SIG-M5 (cell line): ENCODE measurements at places on chromosomes 11 and 22.

- DNase-seq, result no peak
Observed at GRCh38 chr11:107619926-107620325, 29.0 kb downstream of the ELMOD1 start.

GRCh38 chr11:45704635-45705034, 39.2 kb upstream of the CHST1 start:
- no peak for DNase-seq

GRCh38 chr22:42946546-42947198, 68.3 kb downstream of the PACSIN2 start:
- no peak for DNase-seq

GRCh38 chr11:475941-476340, 25.9 kb downstream of the PTDSS2 start:
- DNase-seq, result no peak

GRCh38 chr11:93952082-93952780, 68.9 kb upstream of the HEPHL1 start:
- no peak for DNase-seq

- no peak for DNase-seq
Observed at GRCh38 chr22:21917181-21917958, 35.3 kb downstream of the PPM1F start.

DNA sequence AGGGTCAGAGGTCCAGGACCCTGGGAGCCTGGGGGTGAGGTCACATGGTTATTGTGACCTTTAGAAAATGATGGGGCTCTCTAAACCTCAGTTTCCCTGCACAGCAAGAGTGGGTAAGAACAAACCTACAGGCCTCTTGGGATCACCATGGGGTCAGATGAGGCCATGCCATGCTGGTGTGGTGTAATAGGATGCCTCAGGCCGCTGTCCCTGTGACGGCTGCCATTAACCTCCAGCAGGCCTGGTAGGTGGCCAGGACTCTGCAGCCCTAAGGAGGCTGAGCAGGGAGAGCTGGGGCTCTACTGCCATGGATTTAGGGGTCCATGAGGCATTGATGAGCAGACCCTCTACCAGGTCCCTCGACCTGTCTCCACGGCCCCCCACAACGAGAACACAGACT, 265.5 kb downstream of the CTTN start:
- DNase-seq, result no peak

DNA sequence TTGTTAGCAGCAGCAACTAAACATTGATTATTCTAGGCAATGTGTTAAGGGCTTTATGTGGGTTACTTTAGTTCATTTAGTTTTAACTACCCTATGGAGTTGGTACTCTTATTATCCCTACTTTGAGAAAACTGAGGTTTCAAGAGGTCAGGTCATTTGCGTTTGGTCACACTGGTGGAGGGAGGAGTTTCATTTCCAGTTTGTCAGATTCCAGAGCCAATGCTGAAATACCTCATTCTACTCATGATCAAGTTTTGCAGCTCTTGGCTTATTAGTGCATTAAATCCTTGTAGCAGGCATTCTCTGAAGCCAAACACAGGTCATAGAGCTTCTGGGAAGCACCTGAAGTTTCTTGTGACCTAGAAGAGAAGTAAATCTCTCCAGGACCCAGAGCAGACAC, 24.1 kb upstream of the POGLUT3 start:
- no peak for DNase-seq

GRCh38 chr11:81345609-81346008, 1388.1 kb downstream of the FAM181B start:
- DNase-seq, result no peak

DNA sequence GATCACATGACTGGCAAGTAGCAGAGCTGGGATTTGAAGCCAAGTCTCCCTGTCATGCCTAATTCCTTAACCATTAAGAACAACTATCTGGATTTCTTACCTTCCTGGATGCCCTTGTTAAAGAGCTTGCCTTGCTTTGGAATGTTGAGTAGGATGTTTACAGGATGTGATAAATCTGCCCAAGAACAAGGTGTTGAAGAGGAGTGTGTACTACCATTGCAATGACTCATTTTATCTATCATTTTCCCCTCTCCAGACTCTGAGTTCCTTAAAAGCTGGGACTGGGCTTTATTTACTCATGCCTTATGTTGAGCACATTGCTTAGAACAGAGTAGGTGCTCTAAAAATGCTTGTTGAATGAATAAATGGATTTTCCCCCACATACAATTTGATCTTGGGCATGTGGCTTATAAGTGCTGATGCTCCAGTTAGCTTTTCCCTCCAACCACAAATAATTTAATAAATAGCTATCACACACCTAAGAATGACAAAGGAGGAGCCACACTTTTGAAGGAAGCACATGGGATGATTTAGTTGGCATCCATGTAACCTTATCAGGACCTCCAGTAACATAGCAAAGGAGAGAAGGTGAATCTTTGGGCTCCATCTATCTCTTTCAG, 268.6 kb upstream of the SESN3 start:
- no peak for DNase-seq

GRCh38 chr11:123594188-123594901, 60.1 kb downstream of the SCN3B start:
- DNase-seq, result no peak

GRCh38 chr22:38205261-38206128, 3.7 kb downstream of the MAFF start:
- DNase-seq, result no peak

- DNase-seq, result no peak
Observed at GRCh38 chr11:76269661-76270261, 63.5 kb upstream of the WNT11 start.

DNA sequence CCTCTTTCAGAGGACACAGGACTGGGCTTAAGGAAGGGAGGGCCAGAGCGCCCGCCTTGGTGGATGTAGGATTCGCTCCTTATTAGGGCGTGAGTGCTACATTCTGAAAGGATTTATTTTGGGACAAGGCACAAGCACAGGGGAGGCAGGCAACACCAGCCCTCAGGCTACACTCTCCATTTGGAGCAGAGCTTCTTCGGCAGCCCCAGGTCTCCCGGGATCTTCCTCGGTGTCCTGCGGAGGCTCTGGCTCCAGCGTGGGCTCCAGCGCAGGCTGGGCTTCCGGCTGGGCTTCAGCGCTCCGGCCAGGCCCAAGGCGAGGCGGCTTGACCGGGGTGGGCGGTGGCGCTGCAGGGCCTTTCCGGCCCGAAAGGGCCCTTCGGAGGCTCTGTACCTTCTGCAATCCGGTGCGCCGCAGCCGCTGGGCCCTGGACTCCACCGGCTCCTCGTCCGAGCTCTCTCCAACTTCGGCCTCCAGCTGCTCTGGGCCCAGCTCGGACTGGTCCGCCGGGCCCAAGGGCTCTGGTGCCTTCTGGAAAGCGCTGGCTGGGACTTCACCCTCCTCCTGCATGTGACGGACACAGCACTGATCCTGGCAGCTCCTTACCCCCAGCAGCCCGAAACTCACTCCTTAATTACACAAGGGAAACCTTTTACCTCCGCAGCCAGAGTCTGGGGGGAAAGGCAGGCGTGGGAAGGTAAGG, 1.1 kb downstream of the CAVIN3 start:
- DNase-seq, result no peak
